ENCODE measurements at places on chromosomes 5 and 9.

DNA sequence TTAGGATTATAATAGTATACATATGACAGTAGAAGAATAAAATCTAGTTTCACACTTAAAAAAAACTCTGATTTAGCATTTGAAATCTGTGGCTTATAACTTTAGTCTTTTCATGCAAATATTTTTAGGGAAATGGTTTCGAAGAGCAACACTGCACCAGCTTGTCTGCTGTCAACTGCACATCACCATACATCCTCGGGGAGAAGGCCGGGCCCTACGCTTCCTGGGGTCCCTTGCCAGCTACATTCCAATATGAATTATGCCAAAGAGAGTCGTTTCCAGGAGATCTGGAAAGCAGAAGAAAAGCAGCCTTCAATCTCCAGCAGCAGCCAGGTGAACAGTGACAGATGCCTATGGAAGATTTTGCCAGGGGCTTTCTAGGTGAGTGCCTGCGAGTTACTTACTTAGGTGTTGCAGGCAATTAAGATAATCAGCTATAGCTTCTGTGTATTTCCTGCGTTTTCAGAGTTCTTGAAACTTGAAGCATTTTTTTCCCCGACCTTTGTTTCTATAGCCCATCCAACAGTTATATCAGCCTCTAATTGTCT, 166.8 kb downstream of the TRPM3 start:
- DNase-seq = peak; percentile 13

- peak; percentile 95 for DNase-seq
Measured at GRCh38 chr5:33401482-33402390, 39.0 kb upstream of the TARS1 start.

GRCh38 chr5:90939211-90939610, 380.6 kb downstream of the ADGRV1 start:
- DNase-seq = peak; percentile 43

GRCh38 chr5:32100230-32100629, 73.9 kb downstream of the GOLPH3 start:
- DNase-seq = no peak

GRCh38 chr9:122580360-122580759, 2.8 kb downstream of the OR1L8 start:
- DNase-seq = peak; percentile 70

DNA sequence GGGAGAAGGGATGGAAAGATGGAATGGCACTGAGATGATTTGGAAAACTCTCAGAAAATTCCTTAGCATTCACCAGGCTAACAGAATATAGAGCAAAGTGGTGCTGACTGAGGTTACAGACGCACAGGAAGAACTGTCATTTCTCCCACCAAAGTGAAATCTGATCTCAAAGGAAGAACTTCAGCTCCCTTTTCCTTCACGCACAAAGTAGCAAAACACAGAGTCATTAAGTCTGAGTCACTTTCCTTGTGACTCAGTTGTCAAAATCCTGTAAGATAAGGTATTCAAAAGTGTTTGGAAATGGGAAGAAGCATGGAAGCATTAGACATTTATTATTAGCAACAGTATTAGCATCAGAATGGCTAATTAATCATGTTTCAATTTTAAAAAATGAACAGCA, 11.7 kb downstream of the MPDZ start:
- peak; percentile 91 for DNase-seq

DNA sequence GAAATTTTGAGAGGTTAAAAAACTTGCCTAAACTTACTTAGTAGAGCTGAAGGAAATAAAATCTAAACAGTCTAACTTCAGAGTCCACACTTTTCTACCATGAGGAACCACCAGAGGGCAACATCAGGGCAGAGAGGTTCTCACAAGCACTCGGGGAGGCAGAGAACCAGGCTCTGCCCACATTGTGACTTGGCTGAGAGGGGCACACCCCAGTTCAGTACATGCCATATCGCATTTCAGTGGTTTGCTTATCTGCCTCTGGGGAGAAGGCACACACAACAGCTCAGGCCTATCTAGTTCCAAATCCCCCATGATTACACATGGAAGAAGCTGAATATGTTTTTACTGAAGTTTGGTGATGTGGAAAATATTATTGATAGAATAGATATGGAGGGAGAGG, 49.2 kb downstream of the EQTN start:
- peak; percentile 44 for DNase-seq

DNA sequence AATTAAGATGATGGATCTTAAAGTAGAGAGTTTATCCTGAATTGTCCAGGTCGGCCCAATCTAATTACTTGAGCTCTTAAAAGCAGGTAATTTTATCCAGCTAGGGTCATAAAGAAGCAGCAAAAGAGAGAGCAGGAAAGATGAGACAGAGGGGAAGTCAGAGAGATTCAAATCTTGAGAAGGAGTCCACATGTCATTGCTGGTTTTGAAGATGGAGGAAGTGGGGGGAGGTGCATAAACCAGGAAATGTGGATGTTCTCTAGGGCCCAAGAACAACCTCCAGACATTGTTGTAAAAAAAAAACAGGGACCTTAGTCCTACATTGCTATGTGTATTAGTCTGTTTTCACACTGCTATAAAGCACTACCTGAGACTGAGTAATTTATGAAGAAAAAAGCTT, 66.4 kb downstream of the SLCO4C1 start:
- no peak for DNase-seq

GRCh38 chr5:68053202-68053601, 162.4 kb upstream of the PIK3R1 start:
- DNase-seq = peak; percentile 36

- DNase-seq = peak; percentile 32
Measured at GRCh38 chr5:142644127-142644526, 41.8 kb downstream of the FGF1 start.

GRCh38 chr5:97839341-97840086, 656.5 kb upstream of the RIOK2 start:
- DNase-seq = peak; percentile 68

DNA sequence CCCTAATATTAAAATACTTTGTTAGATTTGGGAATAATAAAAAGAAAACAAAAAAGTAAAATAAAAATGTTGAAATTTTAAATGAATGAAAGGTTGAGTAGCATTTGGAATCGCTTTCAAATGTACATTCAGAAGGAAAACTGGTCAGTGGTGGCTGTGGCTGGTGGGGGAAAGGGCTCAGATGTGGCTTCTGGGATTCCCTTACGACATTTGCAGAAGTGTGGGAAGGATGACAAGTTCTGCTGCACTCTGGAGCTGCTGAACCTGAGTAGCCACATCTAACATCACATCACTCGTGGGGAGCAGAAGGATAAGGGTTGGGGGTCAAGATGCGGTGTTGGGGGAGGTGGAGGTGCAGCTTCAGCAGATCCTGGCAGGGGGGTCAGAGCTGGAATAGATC, 25.6 kb upstream of the CAST start:
- no peak for DNase-seq

DNA sequence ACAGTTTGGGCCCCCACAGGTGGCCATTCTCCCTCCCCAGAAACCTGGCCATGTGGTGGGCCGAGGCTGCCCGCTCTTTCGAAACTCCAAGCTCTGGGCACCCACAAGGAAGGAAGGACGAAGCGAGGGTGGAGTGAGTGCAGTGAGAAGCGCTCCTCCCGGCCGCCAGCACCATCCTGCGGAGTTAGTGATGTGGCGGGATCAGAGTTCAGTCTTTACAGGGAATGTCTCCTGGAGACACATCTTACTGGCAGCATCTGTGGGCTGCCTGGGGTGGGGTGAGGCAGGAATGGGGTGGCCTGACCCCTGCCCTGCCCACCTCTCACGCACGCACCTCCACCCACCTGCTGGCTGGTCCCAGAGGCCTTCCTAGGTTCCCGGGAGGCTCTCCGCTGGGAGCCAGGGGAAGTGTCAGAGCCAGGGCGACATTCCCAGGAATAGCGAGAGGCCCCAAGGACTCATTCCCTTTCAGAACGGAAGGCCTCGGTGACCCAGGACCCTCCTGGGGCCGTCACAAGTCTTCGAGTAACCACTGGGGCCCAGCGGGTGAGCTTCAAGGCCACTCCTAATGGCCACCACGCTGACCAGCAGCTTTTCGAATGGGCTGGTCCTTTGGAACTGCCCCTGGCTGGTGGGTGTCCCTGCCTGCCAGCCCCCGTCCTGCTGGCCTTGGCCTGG, 5.5 kb upstream of the RNU6ATAC start:
- no peak for DNase-seq

GRCh38 chr9:77063645-77064285, 44.3 kb downstream of the FOXB2 start:
- DNase-seq = peak; percentile 83

- no peak for DNase-seq
Measured at GRCh38 chr5:134084570-134084969, 29.9 kb upstream of the TCF7 start.

GRCh38 chr9:31799953-31800609, 584.4 kb upstream of the ACO1 start:
- no peak for DNase-seq

GRCh38 chr5:174745590-174746103, 21.3 kb downstream of the MSX2 start:
- no peak for DNase-seq

DNA sequence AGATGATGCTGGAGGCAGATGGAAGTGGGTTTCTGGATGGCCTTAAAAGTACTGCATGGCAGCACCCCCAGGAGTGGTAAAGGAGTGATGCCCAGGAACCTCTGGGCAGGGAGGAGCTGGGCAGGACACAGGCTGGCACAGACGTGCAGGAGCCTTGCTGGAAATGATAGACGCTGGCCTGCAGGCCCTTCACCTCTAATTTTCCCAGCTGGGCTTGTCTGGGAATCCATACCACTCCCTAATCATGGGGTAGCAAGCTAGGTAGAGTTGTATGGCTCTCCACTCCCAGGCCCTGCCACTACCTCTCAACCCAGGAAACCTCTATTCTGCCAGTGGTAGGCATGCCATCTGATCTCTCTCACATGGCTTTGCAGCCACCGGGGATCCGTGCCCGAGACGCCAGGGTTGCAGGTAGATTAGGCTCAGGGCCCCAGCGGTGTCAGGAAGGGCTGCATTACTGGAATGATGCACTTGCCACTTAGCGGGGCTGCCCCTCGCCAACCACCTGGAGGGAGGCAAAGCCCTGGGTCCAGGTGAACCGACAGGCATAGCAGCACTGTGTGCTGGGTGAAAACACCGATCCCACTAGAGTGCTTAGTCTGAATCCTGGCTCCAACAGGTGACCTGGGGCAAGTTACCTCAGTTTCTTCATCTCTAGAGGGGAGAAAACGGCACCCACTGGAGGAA, 79.6 kb upstream of the SLC25A51 start:
- no peak for DNase-seq

- DNase-seq = no peak
Measured at GRCh38 chr9:69395718-69396117, 70.7 kb downstream of the ENTREP1 start.

GRCh38 chr9:74463825-74464224, 33.3 kb upstream of the RORB start:
- no peak for DNase-seq

DNA sequence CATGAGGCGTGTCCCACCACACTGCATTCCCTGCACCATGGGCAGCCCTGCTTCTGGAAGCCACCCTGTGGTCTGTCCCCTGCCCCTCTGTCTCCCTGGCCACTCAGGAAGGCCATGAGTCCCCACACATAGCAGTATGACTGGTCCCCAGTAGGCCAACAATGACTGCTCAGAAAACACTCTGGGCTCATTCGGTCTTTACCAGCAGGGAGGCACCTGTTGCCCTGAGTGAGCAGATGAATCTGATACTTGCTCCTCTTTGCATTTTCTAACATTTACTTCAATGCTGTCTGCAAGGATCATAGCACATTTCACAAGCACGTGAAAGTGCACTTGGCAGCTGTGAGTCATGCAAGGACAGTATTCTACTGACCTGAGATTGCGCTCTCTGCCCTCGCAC, 365.4 kb upstream of the IRX1 start:
- DNase-seq = no peak

DNA sequence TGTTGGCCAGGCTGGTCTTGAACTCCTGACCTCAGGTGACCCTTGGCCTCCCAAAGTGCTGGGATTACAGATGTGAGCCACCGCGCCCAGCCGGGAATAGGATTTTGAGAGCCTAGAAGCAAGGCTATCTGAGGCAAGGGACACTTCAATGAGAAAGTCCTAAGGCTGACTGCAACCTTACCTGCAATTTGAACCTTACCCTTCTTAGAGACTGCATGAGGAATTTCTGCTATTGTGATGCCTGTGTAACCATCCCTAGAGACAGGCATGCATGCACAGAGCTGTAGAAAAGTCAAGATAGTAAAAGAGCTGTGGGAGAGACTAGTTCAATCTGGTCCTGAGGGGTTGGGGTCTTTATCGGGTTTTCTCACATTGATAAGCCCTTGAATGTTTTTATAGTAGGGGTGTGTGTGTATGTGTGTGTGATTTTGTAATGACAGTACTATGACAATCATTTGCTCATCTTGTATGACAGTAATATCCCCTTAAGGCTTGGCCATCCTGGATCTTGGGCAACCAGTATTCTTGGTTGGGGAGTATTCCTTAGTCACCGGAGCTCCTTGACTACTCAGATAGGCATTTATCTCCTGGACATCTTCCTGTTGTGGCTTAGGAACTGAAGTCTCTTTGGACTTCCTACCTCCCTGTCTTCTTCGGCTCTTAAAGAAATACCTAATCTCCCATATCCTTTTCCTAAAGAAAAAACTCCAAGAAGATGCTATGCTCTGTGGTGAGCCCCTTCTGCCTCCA, 11.2 kb downstream of the DNAJB5 start:
- DNase-seq = peak; percentile 87

- DNase-seq = no peak
Measured at GRCh38 chr5:10173716-10174115, 76.0 kb downstream of the ATPSCKMT start.

DNA sequence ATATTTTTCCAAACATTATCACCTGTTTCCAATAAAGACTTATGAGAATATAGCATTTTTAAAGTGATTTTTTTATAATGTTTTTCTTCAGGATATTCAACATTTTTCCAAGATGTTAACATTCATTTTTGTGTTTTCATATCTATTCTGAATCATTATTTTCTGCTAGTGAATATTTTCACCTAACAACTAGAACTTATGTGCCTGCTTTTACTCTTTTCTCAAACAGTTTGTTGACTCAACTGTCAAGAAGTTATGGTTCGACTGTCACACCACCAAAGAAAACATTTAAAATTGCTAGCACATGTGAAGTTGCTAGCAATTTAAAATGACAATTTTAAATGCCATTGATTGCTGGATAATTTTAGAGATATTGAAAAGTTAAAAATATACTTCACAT, 343.3 kb upstream of the CDH9 start:
- no peak for DNase-seq

- peak; percentile 37 for DNase-seq
Measured at GRCh38 chr9:81599837-81600236, 89.5 kb downstream of the TLE1 start.

GRCh38 chr5:158777647-158778350, 321.9 kb downstream of the EBF1 start:
- DNase-seq = peak; percentile 16
